Stimulated activated CD4-positive, alpha-beta T cell treated with anti-CD3 and anti-CD28 coated beads, TNF-alpha, amount 100 ng/mL, for 1 hour (primary cell): ENCODE measurements at places on chromosomes 5 and 9.

GRCh38 chr9:110874963-110875674 is 163.2 kb downstream of the LPAR1 start:
- DNase-seq = no peak

GRCh38 chr5:150278916-150279315 is 10.7 kb downstream of the CAMK2A start:
- DNase-seq = no peak

GRCh38 chr9:91179237-91180138 is 182.2 kb downstream of the AUH start:
- no peak for DNase-seq

DNA sequence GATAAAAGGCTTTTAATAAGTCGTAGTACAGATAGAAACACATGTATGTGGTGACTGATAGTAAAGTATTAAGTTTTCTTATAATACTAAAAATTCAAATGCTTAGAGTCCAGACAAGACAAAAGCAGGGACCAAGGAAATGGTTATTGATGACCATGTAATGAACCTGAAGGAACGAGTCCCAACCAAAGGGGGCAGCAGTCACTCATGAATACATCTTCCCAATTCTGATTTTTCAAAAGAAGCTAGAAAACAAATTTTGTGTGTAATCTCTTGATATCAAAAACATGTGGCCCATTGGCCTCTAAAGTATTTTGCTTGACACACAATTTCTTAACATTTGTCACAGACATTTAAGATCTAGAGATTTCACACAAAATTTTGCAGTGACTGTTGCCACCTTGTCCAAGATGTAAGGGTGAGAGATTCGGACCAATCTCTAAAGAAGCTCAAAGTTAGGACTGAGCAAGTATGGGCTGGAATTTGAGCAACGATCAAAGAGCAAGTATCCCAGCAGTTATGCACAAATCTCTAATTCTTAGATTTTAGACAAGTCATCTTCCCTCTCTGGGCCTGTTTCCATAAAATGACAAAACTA is 66.8 kb downstream of the ARL15 start:
- no peak for DNase-seq

DNA sequence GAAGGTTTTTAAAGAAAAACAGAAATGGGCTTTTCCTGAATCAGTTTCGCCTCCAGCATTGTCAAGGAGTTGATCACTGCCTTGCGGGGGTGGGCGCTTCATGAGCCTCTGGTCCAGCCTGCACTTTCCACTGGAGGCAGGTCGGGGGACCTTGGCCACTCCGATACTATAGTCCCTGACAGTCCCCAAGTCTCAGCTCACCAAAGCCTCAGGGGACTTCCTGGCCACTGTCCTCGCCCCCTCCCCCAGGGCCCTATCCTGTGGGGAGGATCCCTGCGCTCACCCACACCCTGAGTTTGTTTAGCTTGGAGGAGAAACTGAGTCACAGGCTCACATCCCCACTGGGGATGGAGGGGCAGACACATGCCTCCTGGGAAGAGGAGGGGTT is 1.4 kb downstream of the SLC6A19 start:
- DNase-seq = no peak

GRCh38 chr5:113487416-113487780 is 855 bp downstream of the MCC start:
- no peak for DNase-seq

DNA sequence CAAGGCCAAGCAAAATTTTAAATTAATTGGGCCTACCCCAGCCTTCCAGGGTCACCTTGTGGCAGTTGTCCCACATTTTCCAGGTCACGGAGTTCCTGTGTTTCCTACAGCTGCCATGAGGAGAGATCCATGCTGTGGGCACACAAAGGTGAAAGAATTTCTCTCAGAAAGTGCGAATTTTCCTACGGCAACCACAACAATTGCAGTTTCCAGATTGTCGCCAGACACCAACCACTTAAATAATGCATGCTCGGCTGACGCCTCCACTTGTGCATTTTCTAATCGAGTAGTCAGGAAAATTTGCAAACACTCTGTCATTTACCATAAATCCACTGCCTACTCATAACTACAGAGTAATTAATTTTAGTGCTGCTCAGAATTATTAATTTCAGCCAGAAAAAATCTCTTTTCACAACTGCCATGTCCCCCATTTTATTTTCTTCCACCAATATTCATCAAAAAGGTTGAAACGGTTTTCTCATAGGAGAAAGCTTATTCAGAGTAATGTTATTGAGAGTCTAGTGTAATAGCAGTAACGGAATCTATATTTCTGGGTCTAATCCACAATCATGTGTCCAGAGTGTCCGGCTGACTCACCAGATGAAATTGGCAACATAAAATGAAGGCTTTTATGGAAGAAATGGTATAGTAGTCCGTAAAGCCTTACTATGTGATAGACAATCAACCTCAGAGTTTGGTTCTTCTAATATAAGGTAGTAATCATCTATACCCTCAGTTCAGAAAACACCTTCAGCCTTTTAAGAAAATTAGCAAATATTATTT is 389.8 kb downstream of the NR2F1-AS1 start:
- DNase-seq = no peak

DNA sequence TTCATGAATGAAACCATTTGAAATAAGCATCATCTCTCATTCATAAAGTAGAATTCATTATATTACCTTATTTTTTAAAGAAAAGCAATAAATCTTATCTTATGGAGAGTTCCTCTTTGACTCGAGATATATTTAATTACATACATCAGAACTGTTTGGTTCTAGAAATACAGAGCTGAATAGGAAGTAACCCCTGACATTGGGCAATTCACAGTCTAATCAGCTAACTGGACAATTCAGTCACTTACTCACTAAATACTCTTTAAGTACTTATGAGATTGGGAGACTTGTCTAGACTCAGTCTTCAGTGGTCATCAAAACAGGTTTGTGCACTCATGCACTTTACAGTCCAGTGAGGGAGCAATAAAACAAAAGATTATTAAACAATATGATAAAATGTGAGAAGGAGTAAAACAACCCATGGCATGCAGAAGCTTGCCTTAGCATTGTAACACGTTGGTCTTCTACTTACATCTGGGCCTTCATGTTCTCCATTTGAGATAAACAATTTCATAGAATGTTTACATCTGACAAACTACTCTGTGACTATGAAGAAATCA is 11.5 kb upstream of the FBXO38 start:
- DNase-seq = no peak
